NCI-H524 (cell line): ENCODE measurements at places on chromosomes 2 and 18.

DNA sequence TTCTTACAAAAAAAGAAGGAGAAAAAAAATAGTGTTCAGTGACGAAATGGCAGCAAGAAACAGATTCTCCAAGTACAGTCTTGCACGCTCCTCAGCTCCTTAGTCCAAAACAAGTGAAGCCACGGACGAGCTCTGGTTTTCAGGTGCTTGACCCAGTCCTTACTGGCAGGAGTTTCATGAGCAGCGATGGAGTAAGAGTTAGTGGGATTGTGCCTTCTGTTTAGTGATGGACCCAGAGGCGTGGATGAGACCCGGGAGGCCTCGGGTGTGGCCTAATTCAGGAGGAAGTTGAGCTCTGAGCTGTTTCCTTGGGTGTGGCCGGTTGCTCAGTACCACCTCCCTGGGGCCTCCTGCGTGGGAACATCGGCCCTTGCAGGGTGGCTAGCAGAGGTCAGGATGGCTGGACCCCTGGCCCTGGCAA lies 52.0 kb downstream of the KIF5C start:
- no peak for DNase-seq

DNA sequence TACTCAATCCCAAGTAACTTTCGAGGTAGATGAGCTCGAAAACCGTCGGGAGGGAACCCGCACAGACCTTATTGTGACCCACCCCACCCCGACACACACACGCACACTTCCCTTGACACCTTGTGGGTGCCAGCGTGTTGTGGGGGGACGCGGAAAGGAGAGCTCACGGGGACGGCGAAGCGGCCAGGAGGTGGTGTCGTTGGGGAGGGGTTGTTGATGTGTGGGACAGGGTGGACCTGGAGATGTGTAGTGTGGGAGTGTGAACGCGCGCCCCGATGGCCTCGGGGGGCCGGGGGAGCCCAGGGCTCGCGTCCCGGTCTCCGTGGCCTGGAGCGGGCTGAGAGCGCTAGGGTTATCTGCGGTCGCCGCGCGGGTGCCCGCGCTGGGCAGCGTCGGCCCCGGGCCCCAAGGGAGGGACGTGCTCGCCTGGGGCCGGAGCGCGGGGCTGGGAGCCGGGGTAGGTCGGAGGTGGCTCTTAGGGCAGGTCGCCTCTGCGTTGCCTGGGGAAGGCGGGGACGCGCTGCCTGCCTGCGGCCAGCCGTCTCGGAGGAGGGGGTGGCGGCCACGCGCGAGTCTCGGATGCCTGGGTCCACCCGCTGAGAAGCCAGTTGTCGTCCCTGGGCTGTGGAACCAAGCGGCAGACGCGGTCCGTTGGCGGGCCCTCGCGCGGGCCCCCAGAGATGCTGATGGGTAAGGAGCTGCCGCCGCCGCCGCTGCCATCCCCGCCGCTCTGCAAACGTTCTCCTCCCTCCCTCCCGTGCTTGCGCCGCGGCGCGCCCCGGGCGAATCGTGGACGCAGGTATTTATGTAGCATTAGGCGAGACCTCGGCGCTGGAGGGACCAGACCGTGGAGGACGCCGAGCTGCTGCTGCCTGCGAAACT lies 1.6 kb downstream of the KLHL29 start:
- peak; percentile 63 for DNase-seq

GRCh38 chr2:111116843-111117597 lies 3.7 kb upstream of the BCL2L11 start:
- peak; percentile 78 for DNase-seq

- no peak for DNase-seq
These were observed 129.0 kb upstream of the COPS8 start for GRCh38 chr2:236956641-236957040.

DNA sequence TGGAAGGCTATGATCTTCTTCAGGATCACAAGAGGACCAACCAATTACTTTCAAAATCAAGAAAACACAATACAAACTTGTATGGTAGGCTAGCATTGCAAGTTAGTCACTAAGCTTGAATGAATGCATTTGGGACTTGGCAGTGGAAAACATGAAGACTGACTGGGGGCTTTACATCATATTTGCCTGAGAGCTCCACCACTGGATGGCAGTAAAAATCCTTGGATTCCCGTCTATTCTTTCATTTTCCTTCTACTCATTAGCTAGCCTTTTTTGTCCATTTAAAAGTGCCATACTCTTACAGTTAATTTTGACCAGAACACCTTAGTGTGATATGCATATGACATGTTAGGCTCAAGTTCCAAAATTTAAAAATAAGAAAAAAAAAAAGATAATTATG lies 63.5 kb upstream of the RASGRP3 start:
- peak; percentile 29 for DNase-seq

DNA sequence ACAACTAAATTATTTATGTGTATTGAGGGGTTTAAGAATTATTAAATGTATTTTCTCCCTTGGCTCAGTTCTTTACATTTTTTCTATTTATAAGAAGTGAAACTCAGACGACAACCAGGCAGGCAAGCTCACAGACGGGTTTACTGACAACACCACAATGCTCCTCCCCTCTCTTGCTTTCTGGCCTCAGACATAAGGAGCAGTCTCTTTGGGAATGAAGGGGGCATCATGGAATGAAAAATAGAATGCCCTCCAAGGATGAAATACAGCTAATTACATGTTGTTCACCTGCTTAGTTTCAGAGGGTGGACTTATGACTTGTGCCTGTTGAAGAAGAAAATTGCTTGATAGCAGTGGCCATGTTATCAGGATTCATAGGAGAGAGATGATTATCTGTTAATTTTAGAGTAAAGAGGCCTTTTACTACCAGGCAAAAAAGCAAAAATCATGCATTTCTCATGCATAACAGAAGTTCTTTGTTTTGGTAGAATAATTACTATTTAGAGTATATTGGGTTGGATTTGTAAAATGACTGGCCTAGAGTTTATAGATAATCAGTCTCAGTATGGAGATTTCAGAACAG lies 172.1 kb upstream of the LRRTM1 start:
- DNase-seq = no peak

- no peak for DNase-seq
These were observed 214.5 kb downstream of the NBAS start for GRCh38 chr2:15346624-15347023.

- DNase-seq = peak; percentile 33
These were observed 26.1 kb upstream of the SERTAD2 start for GRCh38 chr2:64679673-64680425.

DNA sequence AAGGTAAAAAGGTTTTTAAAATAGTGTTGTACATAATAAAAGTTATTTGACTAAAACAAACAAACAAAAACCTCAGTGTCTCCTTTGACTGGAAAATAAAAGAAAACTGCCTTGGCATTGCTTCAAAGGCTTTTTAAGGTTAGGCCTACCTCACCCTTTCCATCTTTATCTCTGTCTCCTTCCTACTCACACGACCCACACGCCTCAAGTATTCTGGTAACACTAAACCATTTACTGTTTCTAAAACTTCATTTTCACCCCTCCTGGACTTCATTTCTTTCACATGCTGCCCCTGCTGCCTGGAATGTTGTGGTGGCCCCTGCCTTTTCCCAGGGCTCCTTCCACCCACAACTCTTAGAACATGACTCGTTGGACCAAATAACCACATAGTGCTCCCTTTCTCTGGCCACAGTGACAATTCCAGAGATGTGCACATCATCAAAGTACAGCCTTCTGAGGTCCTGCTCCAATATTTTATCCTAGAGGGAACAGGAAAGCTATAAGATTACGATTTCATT lies 54.0 kb downstream of the ERBB4 start:
- no peak for DNase-seq

DNA sequence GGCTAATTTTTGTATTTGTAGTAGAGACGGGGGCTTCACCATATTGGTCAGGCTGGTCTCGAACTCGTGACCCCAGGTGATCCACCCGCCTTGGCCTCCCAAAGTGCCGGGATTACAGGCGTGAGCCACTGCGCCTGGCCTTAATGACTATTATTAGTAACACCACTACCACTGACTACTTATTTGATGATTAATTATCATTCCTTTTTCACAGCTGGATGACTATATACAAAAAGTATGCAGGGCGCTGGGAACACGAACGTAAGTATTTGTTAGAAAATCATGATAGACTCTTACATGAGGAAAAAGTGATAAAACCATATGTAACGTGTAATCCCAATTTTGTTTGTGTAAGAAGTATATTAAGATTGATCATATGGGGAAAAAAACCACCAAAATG lies 21.6 kb downstream of the DARS1 start:
- no peak for DNase-seq

DNA sequence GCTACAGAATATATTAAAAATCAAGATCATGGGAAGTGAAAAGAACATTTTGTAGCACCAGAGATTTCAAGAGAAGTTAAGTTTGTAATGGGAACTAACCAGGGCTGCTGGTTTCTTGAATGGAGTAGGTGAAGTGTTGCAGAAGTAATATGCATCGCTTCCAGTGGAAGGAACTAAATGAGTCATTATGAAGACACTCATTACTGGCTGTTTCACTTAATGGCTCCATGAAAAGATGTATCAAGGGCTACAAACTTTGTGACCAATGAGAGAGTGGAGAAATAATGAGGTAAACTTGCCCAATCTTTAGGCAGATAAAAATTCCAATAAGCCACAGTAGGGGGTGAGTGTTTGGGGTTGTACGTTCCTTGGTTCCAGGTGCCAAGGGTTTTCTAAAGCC lies 380.4 kb upstream of the POU3F3 start:
- no peak for DNase-seq

DNA sequence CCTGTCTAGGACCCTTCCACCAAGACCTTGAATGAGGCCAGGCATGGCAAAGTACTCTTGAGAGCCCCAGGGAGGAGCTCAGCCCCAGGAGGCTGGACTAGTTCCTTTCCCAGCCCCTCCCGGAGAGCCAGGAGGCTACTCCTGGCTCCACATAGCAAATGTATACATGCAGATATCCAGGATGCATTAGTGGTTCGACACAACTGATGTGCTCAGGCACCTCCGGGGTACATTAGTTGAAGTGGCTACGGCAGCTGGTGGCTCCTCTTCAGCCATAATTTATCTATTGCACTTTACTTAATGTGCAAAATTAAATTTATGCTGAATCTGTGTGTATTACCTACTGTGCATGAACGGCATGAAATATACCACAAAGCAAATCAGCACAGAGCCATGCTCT lies 182.8 kb upstream of the MEIS1 start:
- DNase-seq = peak; percentile 25

DNA sequence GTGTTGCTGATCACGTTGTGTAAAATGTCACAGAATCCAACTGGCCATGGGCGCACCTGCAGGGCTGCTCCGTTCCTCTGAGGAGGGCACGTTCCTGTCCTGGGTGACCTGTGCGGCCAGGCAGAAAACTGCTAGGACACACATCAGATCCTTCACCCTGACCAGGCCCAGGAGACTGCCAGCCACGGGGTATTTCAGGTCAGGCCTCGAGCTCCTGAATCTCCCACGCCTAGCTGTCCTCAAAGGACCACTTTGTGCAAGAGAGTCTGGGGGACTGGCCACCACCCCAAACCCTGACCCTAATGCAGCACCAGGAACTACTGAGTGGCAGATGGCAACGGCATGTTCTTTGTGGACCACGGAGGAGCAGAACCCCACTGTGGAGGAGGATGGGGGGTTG lies 11.1 kb downstream of the PRLH start:
- DNase-seq = no peak
